ENCODE measurements at places on chromosomes 6 and 20. TPM values are rescaled to one million over a fixed set of nuclear protein-coding genes. Genes with fewer than 3 reads are reported as not detected.

AIF1 gene
- total RNA-seq = not detected

KCNK5 gene
- 1.3 TPM for total RNA-seq

EYA4 gene
- 10.0 TPM for total RNA-seq

SRSF12 gene
- total RNA-seq = 2.4 TPM

POM121L2 gene
- not detected for total RNA-seq

CENPQ gene
- total RNA-seq = 4.7 TPM

KCNQ5 gene
- 1.4 TPM for total RNA-seq

MROH8 gene
- total RNA-seq = 1.7 TPM
